ENCODE measurements at places on chromosomes 3 and 15. TPM values are rescaled to one million over a fixed set of nuclear protein-coding genes. Genes with fewer than 3 reads are reported as not detected.

GRCh38 chr3:127006781-127007436 lies 24.0 kb downstream of the PLXNA1 start:
- H3K4me1 ChIP-seq = peaks cover 1% of the 10 kb centered on the region
- no peaks in the 10 kb centered on the region for H3K27me3 ChIP-seq
- peaks cover 2% of the 10 kb centered on the region for H3K36me3 ChIP-seq
- no peak overlapping the region for H3K27ac ChIP-seq
- DNase-seq = no peak

GRCh38 chr3:157868196-157868595 lies 238.0 kb downstream of the SHOX2 start:
- H3K4me1 ChIP-seq = no peaks in the 10 kb centered on the region
- DNase-seq = no peak
- no peaks in the 10 kb centered on the region for H3K36me3 ChIP-seq
- H3K4me3 ChIP-seq = no peak overlapping the region

GRCh38 chr3:128193168-128193567 lies 39.9 kb downstream of the EEFSEC start:
- H3K27me3 ChIP-seq = no peaks in the 10 kb centered on the region
- H3K4me3 ChIP-seq = no peak overlapping the region
- H3K36me3 ChIP-seq = no peaks in the 10 kb centered on the region
- no peaks in the 10 kb centered on the region for H3K4me1 ChIP-seq

DNA sequence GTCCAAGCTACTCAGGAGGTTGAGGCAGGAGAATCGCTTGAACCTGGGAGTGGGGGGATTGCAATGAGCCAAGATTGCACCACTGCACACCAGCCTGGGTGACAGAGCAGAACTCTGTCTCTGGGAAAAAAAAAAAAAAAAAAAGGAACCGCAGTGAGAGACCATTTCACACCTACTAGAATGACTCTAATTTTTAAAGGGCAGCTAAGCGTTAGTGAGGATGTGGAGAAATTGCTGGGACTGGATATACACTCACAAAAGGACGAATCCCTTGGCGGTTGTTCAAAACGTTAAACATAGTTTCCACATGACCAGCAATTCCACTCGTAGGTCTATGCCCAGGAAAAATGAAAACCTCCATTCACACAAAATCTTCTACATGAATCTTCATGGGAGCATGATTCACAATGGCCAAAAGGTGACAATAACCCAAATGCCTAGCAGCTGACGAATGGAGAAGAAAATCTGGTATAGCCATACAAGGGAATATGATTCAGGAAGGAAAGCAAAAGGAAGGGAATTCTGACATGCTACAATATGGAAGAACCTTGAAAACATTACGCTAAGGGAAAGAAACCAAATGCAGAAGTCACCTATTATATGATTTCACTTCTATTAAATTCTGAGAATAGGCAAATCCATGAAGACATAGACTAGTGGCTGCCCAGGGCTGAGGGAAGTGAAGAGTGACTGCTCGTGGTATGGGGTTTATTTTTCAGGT lies 127.0 kb downstream of the CHSY1 start:
- DNase-seq = no peak
- no peaks in the 10 kb centered on the region for H3K27me3 ChIP-seq
- H3K4me3 ChIP-seq = no peak overlapping the region
- no peak overlapping the region for H3K27ac ChIP-seq
- no peaks in the 10 kb centered on the region for H3K4me1 ChIP-seq

DNA sequence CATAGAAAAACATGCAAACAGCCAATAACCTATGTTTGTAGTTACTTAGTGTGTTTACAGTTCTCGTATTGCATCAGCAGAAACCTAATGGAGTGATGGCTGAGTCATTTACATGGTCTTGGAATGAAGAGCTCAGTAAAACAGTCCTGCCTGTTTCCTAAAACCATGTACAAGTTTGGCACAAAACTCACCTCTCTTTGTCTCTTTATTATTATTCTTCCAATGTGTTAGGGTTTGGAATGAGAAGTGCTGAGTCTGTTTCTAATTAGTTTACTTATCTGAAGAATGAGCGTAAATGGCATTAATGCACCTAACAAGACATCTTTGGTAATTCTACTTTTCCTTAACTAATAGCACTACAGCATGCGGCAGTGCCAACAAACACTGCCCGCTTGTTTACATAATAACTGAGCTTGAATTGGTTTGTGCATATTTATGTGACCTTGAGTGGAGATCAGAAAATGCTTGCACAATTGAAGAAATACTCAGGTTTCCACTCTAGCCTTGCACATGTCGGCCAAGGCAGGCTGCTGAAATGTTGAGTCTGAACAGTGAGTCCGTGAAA lies 385.4 kb upstream of the SEMA6D start:
- no peaks in the 10 kb centered on the region for H3K27me3 ChIP-seq
- no peaks in the 10 kb centered on the region for H3K36me3 ChIP-seq
- no peak overlapping the region for H3K27ac ChIP-seq
- no peak overlapping the region for H3K4me3 ChIP-seq
- no peak for DNase-seq

CSPG4 gene
- 29.4 TPM for total RNA-seq

CTXN2 gene
- total RNA-seq = not detected

GRCh38 chr3:129723558-129724324 lies 117.3 kb upstream of the PLXND1 start:
- no peaks in the 10 kb centered on the region for H3K27me3 ChIP-seq
- no peaks in the 10 kb centered on the region for H3K36me3 ChIP-seq
- DNase-seq = peak; percentile 31
- H3K27ac ChIP-seq = no peak overlapping the region

GRCh38 chr15:88803241-88803919 lies at the start of gene ACAN:
ACAN (plus strand) TSS chr15:88803436; CDS start chr15:88836207, 32,771 bp downstream.
- H3K36me3 ChIP-seq = no peaks in the 10 kb centered on the region
- DNase-seq = no peak
- no peaks in the 10 kb centered on the region for H3K4me1 ChIP-seq
- no peak within 1 kb of the TSS for H3K4me3 ChIP-seq
- H3K27ac ChIP-seq = no peak within 1 kb of the TSS

DNA sequence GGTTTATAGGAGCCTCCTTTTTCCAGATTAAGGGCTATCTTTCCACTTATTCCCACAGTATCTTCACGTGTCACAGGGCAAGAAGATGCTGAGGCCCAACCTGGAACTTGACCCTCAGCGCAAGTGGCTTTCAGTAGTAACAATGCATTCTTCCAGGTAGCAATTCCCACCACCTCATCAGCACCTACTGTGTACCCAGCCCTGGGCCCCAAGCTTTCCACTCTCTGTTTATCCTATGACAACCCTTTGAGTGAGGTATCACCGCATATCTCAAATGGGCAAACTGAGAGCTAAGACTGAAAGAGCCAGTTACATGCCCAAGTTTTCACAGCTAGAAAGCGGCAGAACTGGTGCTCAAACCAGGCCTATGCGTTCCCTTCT lies 88.2 kb downstream of the CPN2 start:
- H3K27me3 ChIP-seq = no peaks in the 10 kb centered on the region
- DNase-seq = no peak
- no peak overlapping the region for H3K27ac ChIP-seq

DNA sequence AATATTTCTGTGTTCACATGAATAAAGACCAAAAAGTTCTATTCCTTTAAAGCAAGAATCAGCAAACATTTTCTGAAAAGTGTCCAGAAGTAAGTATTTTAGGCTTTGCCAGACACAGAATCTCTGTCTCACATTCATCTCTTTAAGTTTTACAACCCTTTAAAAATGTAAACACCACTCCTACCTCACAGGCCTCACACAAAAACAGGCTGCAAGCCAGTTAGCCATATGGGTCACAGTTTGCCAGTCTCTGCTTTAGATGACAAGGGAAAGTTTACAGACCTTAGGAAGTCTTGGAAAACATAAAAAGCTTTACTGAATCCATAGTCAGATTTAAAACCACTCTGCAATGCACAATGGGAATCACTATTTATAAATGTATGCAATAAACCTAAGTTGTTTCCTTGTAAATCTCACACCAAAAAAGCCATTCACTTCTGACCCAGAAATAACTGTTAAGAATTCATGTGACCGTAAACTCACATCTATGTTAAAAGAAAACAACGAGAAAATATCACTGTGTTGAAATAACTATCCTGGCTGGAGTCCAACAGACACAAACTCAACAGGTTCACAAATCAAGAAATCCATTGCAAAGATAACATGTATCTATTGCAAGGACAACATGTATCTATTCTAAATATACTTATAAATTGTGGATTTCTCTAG lies 308.2 kb downstream of the ULK4 start:
- H3K27ac ChIP-seq = no peak overlapping the region
- H3K4me1 ChIP-seq = peaks cover 3% of the 10 kb centered on the region
- no peaks in the 10 kb centered on the region for H3K36me3 ChIP-seq

GRCh38 chr3:133408366-133408765 lies 8.5 kb downstream of the BFSP2 start:
- no peaks in the 10 kb centered on the region for H3K27me3 ChIP-seq
- H3K27ac ChIP-seq = no peak overlapping the region
- no peak overlapping the region for H3K4me3 ChIP-seq
- no peak for DNase-seq

- no peaks in the 10 kb centered on the region for H3K4me1 ChIP-seq
- DNase-seq = no peak
- H3K36me3 ChIP-seq = no peaks in the 10 kb centered on the region
- no peaks in the 10 kb centered on the region for H3K27me3 ChIP-seq
- H3K27ac ChIP-seq = no peak overlapping the region
These were observed 111.2 kb upstream of the STT3B start for GRCh38 chr3:31421314-31422048.

GOLGA8J gene
- 1.1 TPM for total RNA-seq

DNA sequence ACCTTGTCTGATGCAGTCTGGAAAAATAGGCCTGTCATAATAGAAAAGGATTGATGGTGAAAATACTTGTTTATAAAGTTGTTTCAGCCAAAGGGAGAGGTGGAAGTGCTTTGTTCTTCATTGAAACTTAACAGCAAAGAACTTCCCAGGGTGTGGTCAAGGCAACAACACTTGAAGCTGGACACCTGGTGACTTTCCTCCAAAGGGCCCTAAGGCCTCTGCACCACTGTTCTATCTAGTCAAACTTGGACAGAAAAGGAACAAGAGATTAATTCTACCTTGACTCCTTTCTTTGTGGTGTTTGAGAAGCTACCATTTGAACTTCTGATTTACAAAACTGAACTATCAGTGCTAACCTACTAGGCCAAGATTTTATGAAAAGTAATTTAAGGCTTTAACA lies 102.0 kb downstream of the CMSS1 start:
- no peak for DNase-seq
- H3K4me3 ChIP-seq = no peak overlapping the region
- no peaks in the 10 kb centered on the region for H3K27me3 ChIP-seq
- H3K27ac ChIP-seq = no peak overlapping the region

TNFAIP8L3 gene
- total RNA-seq = 3.5 TPM

DNA sequence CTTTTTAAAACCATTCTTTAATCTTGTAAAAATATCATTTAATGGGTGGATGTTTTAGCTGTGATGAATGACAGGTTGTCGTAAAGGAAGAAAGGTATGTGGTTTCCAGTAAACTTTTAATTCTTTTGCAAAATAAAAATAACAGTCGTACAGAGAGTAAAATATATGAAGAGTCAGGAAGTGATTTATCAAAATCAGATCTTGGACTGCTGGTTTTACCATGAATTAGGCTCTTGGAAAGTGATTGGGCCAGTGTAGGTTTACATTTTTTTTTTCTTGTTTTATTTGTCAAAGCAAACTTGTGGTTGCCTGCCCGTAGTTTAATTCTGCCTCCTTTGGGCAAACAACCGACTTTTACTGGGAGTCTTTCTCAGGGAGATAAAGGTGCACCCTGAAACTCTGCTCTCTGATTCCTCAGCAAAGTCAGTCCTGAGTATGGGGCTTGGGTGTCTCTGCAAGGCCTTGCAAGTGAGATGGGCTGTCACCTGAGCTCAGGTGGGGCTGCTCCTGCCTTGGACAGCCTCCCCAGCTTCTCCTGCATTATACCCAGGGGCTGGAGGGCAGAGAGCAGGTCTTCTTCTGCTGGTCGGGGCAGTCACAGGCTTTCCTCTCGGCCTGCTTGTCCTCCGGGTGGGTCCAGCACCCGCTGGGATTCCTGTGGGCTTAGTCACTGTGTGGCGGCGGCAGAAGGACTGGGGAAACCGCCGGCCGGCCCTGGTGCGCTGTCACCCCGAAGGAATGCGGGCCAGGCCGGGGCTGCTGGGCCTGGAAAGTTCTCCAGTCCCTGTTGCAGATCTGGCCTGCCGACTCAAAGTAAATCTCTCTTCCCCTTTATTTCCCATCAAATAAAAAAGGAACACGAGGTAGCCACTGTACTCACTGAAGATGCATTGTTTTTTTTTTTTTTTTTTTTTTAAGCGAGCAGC lies 79.0 kb downstream of the IGF1R start:
- no peaks in the 10 kb centered on the region for H3K36me3 ChIP-seq
- no peaks in the 10 kb centered on the region for H3K27me3 ChIP-seq
- H3K4me3 ChIP-seq = no peak overlapping the region
- DNase-seq = peak; percentile 87

GRCh38 chr15:74200412-74200815 lies 2.2 kb downstream of the STRA6 start:
- no peaks in the 10 kb centered on the region for H3K4me1 ChIP-seq
- peak; percentile 52 for DNase-seq
- H3K27me3 ChIP-seq = no peaks in the 10 kb centered on the region
- no peaks in the 10 kb centered on the region for H3K36me3 ChIP-seq
- no peak overlapping the region for H3K27ac ChIP-seq

GRCh38 chr3:178189854-178190253 lies 346.4 kb upstream of the KCNMB2 start:
- no peak for DNase-seq
- no peak overlapping the region for H3K4me3 ChIP-seq
- no peaks in the 10 kb centered on the region for H3K27me3 ChIP-seq
- no peaks in the 10 kb centered on the region for H3K36me3 ChIP-seq

KBTBD13 gene
- not detected for total RNA-seq

- no peak overlapping the region for H3K27ac ChIP-seq
- no peaks in the 10 kb centered on the region for H3K4me1 ChIP-seq
These were observed 38.4 kb upstream of the UBE2E2 start for GRCh38 chr3:23164746-23165145.

DNA sequence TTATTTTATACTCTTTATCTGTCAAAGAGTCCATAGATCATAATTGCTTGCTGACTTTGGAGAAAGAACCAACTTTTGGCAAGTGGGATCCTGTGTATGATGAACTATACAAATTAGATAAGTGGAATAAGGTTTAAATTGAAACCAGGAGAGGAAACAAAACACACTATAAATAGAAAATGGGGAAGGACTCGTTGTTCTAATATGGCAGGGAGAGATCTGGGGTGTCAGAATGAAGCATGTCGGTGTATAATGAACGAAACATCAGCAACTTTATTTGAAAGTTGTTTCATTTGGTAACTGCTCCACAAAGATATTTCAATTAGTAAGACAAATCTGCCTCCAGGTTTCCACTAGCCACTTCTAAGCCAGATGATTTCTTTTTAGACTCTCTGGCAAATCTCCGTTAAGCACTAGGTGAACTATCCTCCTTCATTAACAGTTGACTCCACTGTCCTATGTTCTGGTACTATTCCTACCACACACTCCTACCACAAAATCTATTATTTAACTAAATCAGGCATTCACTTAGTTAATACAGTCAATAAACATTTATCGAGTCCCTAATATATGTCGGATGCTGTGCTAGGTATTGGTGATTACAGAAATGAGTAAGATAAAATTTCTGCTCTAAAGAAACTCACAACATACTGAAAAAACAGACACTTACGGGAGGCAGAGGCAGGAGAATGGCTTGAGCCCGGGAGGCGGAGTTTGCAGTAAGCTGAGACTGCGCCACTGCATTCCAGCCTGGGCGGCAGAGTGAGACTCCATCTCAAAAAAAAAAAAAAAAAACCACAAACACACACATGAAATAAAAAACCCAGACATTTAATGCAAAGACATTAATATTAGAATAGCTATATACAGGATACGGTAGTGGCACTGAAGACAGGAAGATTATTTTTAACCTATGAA lies 20.1 kb downstream of the SLC15A2 start:
- no peaks in the 10 kb centered on the region for H3K36me3 ChIP-seq
- no peak overlapping the region for H3K27ac ChIP-seq
- no peaks in the 10 kb centered on the region for H3K4me1 ChIP-seq
